SJSA1 (cell line): ENCODE measurements at places on chromosomes 13 and 19. TPM values are rescaled to one million over a fixed set of nuclear protein-coding genes. Genes with fewer than 3 reads are reported as not detected.

GRCh38 chr13:45215392-45216077 is 14.7 kb upstream of the KCTD4 start:
- DNase-seq, result no peak

GRCh38 chr19:9906475-9907087 is 29.7 kb downstream of the OLFM2 start:
- no peak for DNase-seq

DNA sequence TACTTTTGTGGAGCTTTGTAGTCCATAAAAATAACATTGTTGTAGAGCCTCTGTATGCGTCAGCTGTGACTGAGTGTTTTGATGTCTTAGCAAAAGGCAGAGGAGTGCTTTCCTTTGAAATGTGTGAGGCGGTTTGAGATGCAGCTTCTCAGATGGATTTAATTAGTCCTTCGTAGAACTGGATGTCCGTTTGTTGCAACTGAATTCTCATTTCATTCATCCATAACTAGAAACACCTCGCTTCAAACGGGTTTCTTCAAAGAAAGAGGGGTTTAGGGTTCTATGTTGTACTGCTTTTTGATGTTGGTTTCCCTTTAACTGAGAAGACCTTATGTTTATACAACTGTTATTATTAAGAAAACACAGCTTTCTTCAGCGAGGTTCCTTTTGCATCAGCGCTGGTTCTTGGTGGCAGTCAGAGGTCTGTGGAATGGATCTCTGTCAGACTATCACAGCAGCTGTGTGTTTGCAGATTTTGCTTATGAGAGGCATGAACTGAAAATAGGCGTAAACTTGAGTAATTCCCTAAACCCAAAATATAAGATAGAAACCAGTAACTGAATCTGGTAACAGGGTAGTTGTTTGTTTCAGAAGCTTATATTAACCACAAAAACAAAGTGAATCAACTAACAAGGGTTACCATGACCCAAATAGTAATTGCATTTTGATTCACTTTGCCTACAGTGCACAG is 194.4 kb downstream of the GGACT start:
- peak; percentile 85 for DNase-seq

- no peak for DNase-seq
These were observed 161.5 kb downstream of the KATNAL1 start for GRCh38 chr13:30145709-30146367.

GRCh38 chr19:46629546-46630025 is 4.7 kb upstream of the PTGIR start:
- no peak for DNase-seq

GRCh38 chr19:11284515-11284914 is 11.4 kb upstream of the TSPAN16 start:
- DNase-seq, result no peak

DNA sequence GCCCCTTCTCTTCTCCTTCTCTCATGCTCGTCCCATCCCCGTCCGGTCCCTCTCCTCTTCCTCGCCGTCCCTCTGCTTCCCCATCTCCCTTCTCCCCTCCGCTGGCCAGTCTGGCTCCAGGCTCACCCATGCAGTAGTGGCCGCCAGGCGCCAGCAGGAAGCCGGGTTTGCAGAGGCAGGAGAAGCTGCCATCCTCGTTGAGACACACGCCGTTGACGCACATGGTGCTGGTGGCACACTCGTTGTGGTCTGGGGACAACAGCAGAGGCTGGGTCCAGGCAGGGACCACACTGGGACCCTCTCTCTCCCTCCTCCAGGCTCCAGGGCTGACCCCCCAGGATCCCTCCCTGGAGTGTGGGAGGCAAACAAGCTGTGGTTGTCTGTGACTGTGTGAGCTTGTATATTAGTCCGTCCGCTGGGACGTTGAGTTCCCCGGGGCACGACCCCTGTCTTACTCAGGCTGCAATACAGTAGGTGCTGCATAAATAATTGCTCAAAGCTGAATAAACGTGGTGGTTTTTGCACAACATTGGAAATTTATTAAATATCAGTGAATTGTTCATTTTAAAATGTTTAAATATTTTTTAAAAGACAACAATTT is 16.4 kb downstream of the FBN3 start:
- DNase-seq, result no peak

The LILRB2 gene
- not detected in 2 replicates for total RNA-seq

The ZNF585A gene
- total RNA-seq, result 1.4 TPM in 1 of 2 replicates, not detected in the other

The GPC5 gene
- not detected in 2 replicates for total RNA-seq
